ENCODE measurements at places on chromosomes 1 and 21.

DNA sequence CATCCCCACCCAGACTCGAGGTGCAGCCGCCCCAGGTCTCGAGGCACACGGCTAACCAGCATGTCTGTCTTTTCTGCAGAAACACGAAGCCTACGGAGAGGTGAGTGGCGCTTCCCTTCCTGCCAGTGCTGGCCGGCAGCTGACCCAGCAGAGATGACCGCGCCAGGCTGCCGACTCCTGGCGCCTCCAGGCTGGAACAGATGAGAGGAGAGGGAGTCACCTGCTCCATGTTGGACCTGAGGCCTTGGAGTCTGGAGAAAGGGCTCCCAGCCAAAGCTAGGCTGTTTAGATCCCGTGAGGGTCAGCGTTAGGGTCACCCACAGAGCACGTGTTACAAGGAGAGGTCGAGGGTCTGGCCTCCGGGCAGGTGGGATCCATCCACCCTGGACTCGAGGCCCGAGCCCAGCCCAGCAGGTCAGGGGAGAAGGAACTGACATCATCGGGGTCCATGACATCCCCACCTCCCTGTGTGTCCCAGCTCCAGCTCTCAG, 14.9 kb downstream of the COL6A2 start:
- no peak for DNase-seq

DNA sequence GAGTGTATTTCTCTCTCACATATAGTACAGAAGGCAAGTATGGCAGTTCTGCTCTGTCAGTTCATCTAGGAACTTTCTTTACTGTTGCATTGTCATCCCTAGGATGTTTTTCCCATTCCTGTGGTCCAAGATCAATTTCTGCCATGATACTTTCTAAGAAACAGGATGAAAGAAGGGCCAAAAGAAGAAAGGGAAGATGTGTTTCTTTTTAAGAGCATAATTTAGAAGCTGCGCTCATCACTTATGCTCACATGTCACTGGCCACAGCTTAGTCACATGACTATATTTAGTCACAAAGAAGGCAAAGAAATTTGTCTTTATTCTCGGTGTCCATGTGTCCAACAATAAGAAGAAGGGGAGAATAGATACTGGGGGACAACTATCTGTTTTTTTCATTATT, 7.0 kb upstream of the MAST2 start:
- DNase-seq = no peak

DNA sequence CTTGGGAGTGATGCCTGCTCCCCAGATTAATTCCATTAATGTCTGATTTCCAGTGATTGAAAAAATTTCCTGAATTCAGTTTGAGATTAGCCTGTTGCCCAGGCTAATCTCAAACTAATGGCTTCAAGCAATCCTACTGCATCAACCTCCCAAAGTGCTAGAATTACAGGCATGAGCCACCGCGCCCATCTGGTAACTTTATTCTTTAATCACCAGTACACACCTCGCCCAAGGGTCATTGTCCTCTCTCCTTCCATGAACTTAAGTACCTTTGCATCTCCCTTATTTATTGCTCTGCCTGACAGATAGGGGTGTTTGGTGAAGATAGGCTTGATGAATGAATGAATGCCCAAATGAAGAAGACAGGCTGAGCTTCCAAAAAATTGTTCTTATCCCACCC, 366.5 kb downstream of the SIPA1L2 start:
- DNase-seq = no peak

- no peak for DNase-seq
Observed at GRCh38 chr1:227741166-227741870, 6.1 kb downstream of the SNAP47 start.

GRCh38 chr1:106700211-106700610, 356.3 kb upstream of the PRMT6 start:
- DNase-seq = no peak

All from SHP77 (cell line).